ENCODE measurements at places on chromosomes 6 and 20.

- DNase-seq: no peak
These were observed 582.9 kb upstream of the CDH4 start for GRCh38 chr20:60669211-60669610.

DNA sequence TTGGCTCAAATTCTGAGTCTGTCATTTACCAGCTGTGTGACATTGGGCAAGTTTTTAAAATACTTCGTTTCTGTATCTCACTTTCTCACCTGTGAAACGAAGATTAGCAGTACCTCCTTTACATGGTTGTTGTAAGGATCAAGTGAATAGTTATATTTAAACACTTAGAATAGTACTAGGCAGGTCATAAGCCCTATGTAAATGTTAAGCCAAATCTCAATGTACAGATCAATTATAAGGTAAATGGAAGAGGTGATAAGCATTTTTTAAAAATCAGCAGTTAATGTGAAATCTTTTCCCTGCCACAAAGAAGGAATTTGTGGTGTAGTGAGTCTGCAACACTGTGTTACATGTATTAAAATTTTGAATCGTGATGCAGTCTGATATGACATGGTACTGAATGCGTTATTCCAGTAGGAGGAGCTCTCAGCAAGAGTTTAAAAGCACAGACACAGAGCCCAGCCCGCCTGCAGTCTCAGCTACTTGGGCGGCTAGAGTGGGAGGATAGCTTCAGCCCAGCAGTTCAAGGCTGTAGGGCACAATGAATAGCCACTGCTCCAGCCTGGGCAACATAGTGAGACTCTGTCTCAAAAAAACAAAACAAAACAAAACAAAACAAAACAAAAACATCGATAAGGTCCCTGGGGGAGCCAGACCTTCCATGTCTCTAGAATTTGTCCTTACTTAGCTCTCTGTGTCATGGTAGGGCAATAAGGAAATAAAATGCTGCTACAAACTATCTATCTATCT lies 46.0 kb downstream of the GTF2H5 start:
- peak; percentile 20 for DNase-seq

- no peak for DNase-seq
These were observed 108.4 kb downstream of the ARID1B start for GRCh38 chr6:156885562-156885961.

GRCh38 chr20:53872561-53873229 lies 197.7 kb downstream of the BCAS1 start:
- no peak for DNase-seq

GRCh38 chr6:44264154-44265006 lies 971 bp downstream of the NFKBIE start:
- DNase-seq: peak; percentile 19

DNA sequence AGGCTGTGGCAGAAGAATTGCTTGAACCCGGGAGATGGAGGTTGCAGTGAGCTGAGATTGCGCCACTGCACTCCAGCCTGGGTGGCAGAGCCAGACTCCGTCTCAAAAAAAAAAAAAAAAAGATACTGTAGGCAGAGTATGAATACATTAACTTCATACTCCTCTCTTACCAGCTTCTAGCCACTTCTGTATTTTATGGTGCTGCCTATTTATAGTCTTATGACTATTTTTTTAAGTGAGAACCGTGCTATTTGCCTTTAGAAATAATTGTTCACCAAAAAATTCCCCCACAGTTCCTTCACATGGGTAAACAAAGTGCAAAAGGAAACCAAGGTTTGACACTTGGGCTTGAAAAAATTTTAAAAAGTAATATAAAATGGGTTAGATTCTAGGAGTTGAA lies 1.5 kb upstream of the SNRNP48 start:
- no peak for DNase-seq

GRCh38 chr20:37989601-37990295 lies 43.5 kb downstream of the TTI1 start:
- no peak for DNase-seq

GRCh38 chr6:150698391-150698790 lies 98.7 kb downstream of the PLEKHG1 start:
- no peak for DNase-seq

GRCh38 chr20:3745686-3746173 lies 13.2 kb downstream of the HSPA12B start:
- DNase-seq: no peak

- DNase-seq: no peak
These were observed 12.1 kb downstream of the SLC2A4RG start for GRCh38 chr20:63751471-63752271.

GRCh38 chr6:3453413-3454272 lies 3.2 kb downstream of the SLC22A23 start:
- DNase-seq: no peak

- no peak for DNase-seq
These were observed 138.5 kb upstream of the UST start for GRCh38 chr6:148608199-148608951.

GRCh38 chr20:51326201-51326819 lies 216.2 kb downstream of the NFATC2 start:
- DNase-seq: peak; percentile 13

- DNase-seq: no peak
These were observed 174.9 kb downstream of the ISM1 start for GRCh38 chr20:13396022-13396421.
